ENCODE measurements at places on chromosomes 5 and 9.

DNA sequence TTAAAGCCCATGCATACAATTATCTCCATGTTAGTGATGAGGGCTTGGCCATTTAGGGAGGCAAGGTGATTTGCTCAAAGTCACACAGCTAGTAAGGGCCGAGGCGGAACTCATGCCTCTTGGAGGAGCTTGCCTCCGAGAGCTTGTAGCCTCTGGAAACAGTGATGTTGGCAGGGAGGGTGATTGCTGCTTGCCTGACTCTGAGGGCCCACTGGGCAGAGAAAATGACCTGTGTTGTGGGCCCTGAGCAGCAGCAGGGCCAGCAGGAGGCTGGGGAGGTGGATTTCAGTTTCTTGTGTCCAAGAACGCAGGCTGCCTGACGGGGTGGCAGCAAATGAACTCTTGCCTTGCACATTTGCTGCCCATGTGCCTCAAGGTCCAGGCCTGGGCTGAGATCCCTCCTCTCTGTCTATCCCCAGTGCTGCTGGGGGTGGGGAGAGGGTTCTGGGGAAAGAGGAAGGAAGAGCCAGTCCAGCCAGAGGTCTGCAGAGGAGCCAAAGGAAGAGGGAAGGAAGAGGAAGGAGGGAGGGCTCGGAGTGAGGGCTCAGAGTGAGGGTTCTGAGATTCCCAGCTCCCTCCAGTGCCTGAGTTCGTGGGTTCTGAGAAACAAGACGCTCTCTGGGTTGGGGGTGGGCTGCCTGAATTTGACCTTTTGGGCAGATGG is 16.2 kb upstream of the PTGS1 start:
- DNase-seq: no peak
- H3K27me3 ChIP-seq: no peaks in the 10 kb centered on the region
- H3K4me1 ChIP-seq: peaks cover 2% of the 10 kb centered on the region
- no peak overlapping the region for H3K27ac ChIP-seq
- H3K36me3 ChIP-seq: no peaks in the 10 kb centered on the region

GRCh38 chr5:2196989-2197619 is 314.4 kb upstream of the IRX4 start:
- H3K4me1 ChIP-seq: no peaks in the 10 kb centered on the region
- no peak overlapping the region for H3K4me3 ChIP-seq
- no peaks in the 10 kb centered on the region for H3K36me3 ChIP-seq
- DNase-seq: no peak
- H3K27me3 ChIP-seq: peaks cover 20% of the 10 kb centered on the region
- no peak overlapping the region for H3K27ac ChIP-seq

DNA sequence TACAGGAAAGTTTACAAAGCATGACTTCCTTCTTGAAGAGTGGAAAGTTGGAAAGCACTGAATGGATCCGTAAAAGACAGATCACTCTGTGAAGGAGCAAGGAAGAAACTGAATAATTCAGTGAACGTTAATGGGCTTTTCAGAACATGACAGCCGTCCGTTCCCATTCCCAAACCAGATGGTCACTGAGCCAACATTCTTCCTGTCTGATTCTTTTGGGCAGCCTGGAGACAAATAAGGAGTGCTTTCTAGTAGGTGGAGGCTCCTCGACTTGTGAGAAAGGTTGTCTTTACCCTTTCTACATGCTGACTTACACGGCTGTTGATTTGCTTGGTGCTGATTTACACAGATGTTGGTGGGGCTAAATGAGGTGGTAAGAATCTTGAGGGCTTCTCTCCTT is 51.0 kb upstream of the PAPPA start:
- peaks cover 26% of the 10 kb centered on the region for H3K4me1 ChIP-seq
- no peaks in the 10 kb centered on the region for H3K36me3 ChIP-seq
- H3K27me3 ChIP-seq: no peaks in the 10 kb centered on the region
- DNase-seq: no peak
- H3K27ac ChIP-seq: no peak overlapping the region

DNA sequence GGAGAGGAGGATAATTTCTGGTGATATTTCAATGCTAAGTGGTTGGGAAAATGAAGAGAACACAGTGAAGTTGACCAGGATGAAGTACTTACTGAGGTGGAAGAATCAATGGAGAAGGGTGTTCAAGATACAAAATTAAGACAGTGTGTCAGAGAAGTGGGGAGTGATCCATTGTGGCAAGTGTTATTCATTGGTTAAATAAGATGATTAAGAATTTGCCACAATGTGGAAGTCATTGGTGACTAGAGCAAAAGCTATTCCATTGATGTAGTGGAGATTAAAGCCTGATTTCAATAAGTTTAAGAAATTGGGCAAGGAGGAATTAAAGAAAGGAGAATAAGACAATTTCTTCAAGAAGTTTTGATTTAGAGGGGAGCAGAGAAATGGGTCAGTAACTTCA is 118.9 kb downstream of the GHR start:
- no peak overlapping the region for H3K4me3 ChIP-seq
- H3K27me3 ChIP-seq: peaks cover 3% of the 10 kb centered on the region
- no peak overlapping the region for H3K27ac ChIP-seq
- no peaks in the 10 kb centered on the region for H3K4me1 ChIP-seq
- no peaks in the 10 kb centered on the region for H3K36me3 ChIP-seq

DNA sequence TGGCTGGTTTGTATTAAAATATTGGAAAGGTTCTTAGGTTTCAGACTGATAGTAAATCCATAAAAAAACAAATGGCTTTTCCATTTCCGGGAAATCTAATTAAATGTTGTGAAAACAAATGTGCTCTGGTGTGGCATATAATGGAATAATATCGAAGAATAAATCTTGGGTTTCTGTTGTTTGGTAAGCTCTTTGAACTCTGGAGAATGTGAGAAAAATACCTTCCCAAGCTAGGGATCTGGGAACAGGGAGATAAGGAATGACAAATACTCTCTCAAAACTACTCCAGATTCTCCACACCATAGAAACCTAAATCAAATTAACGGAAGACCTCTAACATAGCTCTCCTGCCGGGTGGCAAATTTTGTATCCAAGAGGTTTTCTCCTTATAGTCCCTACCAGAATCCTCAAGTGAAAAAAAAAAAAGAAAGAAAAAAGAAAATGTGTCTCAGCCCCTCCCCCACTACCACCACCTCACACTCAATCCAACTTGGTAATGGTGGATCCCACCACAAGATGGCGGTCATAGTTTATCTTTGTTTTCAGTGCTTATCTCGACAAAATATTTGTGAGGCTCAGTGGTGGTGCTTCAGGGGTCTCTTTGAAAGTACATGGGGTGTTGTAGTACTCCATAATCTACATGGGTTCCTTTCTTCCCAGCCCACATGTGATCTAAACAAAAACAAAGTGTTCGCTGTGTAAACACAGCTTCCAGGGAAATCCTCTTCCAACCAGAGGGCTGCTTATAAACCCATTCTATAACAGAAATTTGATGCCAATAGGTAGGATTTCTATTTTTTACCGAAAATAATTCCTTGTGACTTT is 54.5 kb upstream of the FST start:
- H3K27ac ChIP-seq: peak overlapping the region; percentile 100
- DNase-seq: no peak
- H3K4me1 ChIP-seq: peaks cover 30% of the 10 kb centered on the region
- H3K36me3 ChIP-seq: no peaks in the 10 kb centered on the region
- no peak overlapping the region for H3K4me3 ChIP-seq
- H3K27me3 ChIP-seq: no peaks in the 10 kb centered on the region

- H3K36me3 ChIP-seq: no peaks in the 10 kb centered on the region
- H3K4me3 ChIP-seq: no peak overlapping the region
- no peak overlapping the region for H3K27ac ChIP-seq
- peaks cover 4% of the 10 kb centered on the region for H3K27me3 ChIP-seq
Measured at GRCh38 chr5:164256351-164256750, 750.9 kb downstream of the MAT2B start.
